ENCODE measurements at places on chromosomes 2 and 18.
A peak's percentile ranks its signal among the peaks of the same experiment; 100 is the strongest.

DNA sequence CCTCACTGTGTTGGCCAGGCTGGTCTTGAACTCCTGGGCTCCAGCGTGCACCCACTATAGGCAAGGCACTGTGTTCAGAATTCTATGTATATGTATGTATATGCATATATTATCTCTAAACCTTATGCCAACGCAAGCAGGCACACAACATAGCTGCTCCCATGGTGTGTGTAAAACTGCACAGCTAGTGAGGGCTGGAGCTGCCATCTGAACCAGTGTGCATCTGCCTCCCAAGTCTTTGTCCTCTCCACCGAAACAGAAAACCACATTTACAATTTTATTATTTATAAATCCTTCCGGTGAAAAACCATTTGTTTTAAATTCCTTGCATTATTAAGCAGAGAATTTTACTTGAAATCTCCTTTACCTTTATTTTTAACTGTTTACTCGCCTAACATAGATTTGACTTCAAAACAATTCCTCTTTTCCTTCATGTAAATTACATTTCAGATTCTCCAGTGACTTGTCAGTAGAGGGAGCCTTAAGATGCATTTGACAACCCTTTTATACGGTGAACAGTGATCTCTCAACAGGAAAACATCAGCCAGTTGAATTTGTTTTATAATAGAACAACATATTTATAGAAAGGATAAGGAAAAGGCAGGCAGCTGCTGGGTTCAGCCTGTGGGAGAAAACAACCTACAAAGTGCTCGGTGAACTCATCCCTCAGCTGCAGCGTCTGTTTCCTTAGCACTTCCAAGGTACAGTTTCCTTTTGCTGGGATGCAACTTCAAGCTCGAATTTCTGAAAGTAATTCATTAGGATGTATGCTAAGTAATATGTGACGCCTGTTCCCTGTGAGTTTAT is 101.2 kb downstream of the MYT1L start:
- DNase-seq, result no peak

GRCh38 chr2:184346338-184346862 is 251.9 kb upstream of the ZNF804A start:
- DNase-seq, result no peak

- DNase-seq, result no peak
Measured at GRCh38 chr2:145638675-145639074, 1118.8 kb upstream of the ZEB2 start.

- DNase-seq, result peak; percentile 70
Measured at GRCh38 chr2:20224164-20224715, 690 bp downstream of the SDC1 start.

GRCh38 chr2:222604749-222605515 is 51.0 kb downstream of the FARSB start:
- DNase-seq, result no peak

DNA sequence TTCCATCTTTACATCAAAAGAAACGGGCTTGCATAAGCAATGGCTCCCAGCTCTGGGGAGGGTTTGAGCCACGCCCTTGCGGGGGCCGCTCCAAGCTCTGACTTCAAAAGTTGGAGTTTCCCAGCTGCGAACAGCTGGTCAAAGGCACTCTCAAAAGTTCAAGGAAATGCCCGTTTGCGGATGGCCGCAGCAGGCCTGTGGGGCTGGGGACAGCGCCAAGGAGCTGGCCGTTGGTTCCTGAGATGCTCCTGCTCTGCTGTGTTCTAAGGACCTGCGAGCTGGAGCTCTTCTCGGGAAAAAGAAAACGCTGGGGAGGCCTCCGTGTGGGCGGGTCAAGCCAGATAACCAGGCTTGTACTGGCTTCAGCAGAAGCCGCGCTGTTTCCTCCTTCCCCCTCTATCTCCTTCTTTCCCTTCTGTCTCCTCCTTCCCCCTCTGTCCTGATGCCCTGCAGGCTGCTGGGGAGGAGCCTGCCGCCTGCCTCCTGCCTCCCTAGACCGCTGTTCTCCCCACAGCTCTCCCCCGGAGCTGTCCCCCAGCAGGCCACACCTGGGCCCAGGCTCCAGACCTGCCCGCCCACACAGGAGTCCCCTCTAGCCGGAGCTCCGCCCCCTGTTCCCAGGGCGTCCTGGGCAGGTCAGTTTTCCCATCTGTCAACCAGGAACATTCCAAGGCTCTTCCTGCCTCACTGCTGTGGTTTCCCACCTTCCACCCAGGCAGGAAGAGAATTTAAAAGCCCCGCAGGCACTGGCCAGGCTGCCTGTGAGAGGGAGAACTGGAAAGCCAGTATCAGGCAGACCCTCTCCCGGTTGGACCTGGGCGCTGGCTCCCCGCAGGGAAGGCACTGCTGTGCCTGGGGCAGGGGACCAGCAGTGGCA is 14.1 kb downstream of the KLF11 start:
- peak; percentile 86 for DNase-seq

GRCh38 chr2:145221516-145221915 is 701.6 kb upstream of the ZEB2 start:
- no peak for DNase-seq

DNA sequence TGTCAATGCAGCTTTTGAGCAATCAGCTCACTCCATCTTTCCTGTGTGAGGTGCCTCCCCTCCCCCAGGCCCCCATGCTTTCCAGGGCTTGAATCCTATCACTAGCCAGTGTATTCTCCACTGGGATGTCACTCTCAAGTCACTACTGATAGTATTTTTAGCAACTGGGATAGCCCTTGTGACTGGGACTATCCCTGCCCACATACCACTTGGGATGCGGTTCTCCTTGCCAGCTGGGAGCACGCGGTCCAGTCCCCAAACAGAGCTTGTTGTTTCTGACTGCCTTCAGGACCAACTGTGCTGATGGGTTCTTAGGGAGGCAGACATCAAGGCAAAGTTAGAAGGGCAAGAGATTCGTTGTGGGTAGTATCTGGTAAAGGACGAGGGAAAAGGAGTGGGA is 134.9 kb downstream of the FAM161A start:
- no peak for DNase-seq

GRCh38 chr2:47459021-47459420 is 56.1 kb downstream of the MSH2 start:
- no peak for DNase-seq

DNA sequence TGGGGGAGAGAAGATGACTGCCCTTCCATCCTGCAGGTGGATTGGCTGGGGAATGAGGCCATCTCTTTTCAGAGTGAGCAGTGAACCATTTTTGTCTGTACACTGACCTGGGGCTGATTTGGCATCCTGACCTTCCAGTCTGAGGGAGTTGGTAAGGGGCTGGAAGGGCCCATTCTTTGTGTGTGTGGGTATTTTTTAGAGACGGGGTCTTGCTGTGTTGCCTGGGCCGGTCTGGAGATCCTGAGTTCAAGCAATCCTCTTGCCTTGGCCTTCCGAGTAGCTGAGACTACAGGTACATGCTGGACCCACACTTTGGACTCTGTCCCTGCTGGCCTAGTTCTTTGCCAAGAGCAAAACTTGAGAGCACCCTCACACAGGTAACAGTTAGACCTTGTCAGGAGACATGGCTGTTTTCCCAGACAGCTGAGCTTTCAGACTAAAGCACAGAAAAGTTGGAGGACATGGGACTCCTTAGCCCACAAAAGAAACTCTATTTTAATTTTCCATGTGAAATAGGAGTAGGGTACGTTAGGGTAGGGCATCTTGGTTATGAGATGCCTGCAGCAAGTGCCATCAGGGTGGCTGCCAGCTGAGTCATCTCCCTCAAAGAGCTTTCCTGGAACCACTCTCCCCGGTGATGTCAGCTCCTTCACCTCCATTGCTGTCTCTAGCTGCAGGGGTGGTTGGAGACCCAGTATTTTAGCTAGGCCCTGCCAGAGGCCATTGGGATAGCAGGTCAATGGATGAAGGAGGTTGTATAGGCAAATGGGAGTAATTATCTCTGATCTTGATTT is 60.7 kb downstream of the DGKD start:
- no peak for DNase-seq

GRCh38 chr2:65654496-65654895 is 222.1 kb upstream of the SPRED2 start:
- no peak for DNase-seq

GRCh38 chr18:74380916-74381315 is 65.3 kb downstream of the C18orf63 start:
- DNase-seq, result no peak

DNA sequence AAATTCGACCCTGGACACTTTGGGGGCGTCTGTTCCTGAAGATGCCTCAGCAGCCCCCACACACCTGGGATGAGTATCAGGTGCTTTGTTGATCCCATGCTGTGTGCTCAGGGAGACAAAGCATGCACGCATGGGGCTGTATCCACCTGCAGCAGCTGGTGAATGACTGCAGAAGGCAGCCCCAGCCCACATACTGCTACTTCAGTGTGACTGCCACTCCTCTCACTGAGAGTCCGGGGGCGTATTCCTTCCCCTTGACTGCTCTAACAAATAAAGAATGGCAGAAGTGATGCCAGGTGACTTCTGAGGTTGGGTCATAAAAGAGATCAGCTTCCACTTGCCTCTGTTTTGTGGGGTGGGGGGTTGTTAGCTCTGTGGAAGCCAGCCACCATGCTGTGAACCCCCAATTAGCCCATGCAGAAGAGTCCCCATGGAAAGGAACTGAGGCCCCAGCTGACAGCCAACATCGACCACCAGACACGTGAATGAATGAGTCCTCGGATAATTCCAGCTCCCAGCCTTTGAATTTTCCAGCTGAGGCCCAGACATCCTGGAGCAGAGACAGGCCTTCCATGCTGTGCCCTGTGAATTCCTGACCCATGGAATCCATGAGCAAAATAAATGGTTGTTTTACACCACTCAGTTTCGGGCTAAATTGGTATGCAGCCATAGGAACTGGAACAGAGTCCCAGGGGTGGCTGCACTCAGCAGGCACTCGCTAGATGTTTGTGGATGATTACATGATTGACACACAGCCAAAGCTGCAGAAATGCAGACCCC is 289.3 kb downstream of the CELF4 start:
- DNase-seq, result no peak

- DNase-seq, result no peak
Measured at GRCh38 chr2:169828141-169828811, 1.0 kb downstream of the UBR3 start.

GRCh38 chr2:10412380-10412779 is 35.7 kb downstream of the ODC1 start:
- no peak for DNase-seq

DNA sequence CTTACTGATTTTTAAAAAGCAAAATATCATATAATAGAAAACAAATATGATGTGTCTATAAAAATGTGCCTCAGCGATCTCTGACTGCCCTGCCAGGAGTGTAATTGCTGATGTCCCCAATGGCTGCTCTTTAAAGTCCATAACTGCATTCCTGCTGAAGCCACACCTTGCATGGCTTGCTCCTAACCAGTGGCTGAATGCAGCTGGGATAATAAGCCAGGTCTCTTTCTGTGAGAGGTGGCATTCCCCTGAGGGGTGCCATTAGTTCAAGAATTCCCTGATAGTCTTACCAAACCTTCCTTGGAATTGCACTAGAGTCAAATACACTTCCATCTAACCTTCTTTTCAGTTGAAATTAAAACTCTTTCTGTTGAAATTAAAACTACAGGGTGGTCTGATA is 125.8 kb upstream of the ZNF804A start:
- no peak for DNase-seq

DNA sequence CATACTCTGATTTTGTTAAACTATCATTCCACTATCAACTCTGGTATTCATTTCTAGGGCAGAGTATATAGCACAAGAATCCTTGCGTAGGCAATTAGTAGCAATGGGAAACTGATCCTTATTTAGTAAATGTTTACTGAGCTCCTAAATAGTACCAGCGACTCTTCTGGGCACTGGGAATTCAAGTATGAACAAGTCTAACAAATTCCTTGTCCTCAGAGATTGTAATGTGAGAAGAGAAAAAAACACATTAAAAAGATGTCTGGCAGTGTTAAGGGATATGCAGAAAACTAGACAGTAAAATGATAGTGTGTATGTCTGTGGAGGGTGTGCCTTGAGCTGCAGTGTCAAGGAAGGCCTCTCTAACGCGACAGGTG is 721 bp downstream of the METTL5 start:
- no peak for DNase-seq

GRCh38 chr18:6868033-6868432 is 138.5 kb downstream of the ARHGAP28 start:
- DNase-seq, result no peak
